ENCODE measurements at places on chromosomes 16 and 17.
A peak's percentile ranks its signal among the peaks of the same experiment; 100 is the strongest.

DNA sequence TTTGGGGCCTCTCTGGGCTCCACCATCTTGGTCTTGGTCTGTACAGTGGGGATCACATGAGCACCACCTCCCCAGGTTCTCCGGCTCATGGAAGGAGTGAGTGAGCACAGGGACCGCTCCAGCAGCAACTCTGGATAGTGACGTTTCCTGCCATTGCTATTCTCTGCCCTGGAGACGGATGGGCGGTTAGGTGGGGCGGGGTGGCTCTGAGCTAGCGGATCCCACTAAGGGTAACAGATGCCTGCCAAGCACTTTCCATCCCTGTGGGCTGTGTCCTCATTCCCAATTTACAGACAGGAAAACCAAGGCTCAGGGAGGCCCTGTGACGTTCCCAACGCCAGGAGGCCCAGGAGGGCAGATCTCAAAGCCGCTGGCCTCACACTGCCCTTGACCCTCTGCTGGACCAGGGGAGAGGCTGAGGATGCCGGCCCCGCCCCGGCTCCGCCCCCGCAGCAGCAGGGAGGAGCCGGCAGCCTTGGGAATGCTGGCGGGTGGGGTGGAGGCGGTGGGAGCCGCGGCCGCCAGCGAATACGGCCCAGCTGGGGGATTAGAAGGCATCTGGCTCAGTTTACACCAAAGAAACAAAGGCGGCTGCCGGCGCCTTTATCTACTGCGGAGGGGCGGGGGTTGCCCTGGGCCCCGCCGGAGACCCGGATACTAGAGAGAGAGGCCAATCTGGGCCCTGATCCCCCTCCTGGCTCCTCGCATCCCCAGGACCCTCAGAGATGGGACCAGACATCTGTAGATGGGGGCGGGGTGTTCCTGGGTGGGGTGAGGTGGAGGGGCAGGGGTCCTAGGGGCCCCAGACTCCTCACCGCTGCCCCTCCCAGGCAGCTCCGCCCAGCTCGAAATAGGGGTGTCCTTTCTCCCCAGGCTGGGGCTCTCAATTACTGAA, 122.3 kb upstream of the CIBAR2 start:
- H3K4me1 ChIP-seq, result peaks cover 41% of the 10 kb centered on the region

GRCh38 chr16:79845734-79846135, 245.2 kb upstream of the MAF start:
- no peaks in the 10 kb centered on the region for H3K36me3 ChIP-seq
- no peak for DNase-seq
- peaks cover 3% of the 10 kb centered on the region for H3K27me3 ChIP-seq
- H3K4me3 ChIP-seq, result no peak overlapping the region
- no peak overlapping the region for H3K27ac ChIP-seq
- H3K4me1 ChIP-seq, result peaks cover 2% of the 10 kb centered on the region

DNA sequence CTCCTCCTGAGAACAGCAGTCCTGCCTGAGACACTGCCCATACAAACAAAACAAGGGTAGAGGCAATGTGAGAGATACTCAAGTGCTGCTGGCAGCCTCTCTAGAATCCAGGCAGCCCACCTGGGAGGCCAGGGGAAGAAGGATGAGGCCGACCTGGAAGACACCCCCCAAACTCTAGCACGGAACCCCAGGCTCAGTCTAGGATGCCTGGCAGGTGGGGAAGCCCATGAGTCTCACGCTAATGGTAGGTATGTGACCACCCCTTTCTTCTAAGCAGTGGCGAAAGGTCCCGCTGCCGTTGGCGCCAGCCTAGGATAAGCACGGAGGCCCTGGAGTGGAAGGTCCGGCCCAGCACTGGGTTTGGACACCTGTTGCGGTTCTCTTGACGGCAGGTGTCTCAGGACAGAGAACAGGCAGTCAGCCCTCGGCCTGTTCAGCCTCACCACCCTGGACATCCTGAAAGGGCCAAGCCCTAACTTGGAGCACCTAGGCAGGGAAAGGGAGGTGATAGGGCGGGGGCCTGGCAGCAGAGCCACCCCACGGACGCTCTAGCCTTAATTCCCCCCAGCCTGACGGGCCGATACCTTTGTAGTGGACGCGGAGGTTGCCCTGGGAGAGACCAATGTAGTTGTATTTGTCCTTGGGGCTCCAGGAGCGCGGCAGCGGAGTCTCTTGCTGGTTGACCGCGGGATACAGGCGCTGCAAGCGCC, 487 bp downstream of the RANBP10 start:
- peaks cover 13% of the 10 kb centered on the region for H3K4me1 ChIP-seq
- peak; percentile 27 for DNase-seq
- peak overlapping the region; percentile 93 for H3K4me3 ChIP-seq
- H3K27me3 ChIP-seq, result peaks cover 3% of the 10 kb centered on the region

- peaks cover 6% of the 10 kb centered on the region for H3K4me1 ChIP-seq
- no peaks in the 10 kb centered on the region for H3K27me3 ChIP-seq
- peak overlapping the region; percentile 19 for H3K4me3 ChIP-seq
Measured at GRCh38 chr17:20823905-20824304, 218.9 kb downstream of the USP22 start.

GRCh38 chr17:28370744-28371103, 617 bp upstream of the VTN start:
- H3K27me3 ChIP-seq, result peaks cover 20% of the 10 kb centered on the region
- peaks cover 17% of the 10 kb centered on the region for H3K4me1 ChIP-seq
- no peak for DNase-seq

- H3K27me3 ChIP-seq, result peaks cover 10% of the 10 kb centered on the region
- H3K27ac ChIP-seq, result peak overlapping the region; percentile 59
- DNase-seq, result no peak
- H3K36me3 ChIP-seq, result no peaks in the 10 kb centered on the region
- H3K4me1 ChIP-seq, result peaks cover 10% of the 10 kb centered on the region
Measured at GRCh38 chr16:1154291-1154886, 1.5 kb downstream of the CACNA1H start.

- H3K27me3 ChIP-seq, result no peaks in the 10 kb centered on the region
- no peak for DNase-seq
- no peak overlapping the region for H3K4me3 ChIP-seq
- H3K4me1 ChIP-seq, result no peaks in the 10 kb centered on the region
- H3K36me3 ChIP-seq, result peaks cover 4% of the 10 kb centered on the region
Measured at GRCh38 chr16:25563700-25564099, 128.1 kb upstream of the HS3ST4 start.

DNA sequence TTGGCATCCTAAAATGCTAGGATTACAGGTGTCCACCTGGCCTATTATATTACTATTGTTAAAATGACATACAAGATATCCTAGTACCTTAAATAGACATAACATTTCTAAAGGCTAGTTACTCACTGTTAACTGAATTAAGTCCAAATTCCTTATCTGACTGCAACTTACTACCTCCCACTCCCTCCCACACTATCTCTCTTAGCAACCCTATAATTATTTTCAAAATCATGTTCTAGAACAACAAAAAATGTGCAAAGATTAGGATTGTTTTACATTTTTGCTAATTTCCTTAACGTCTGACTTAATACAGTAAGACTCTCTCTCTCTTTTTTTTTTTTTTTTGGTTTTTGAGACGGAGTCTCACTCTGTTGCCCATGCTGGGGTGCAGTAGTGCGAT, 2.2 kb upstream of the ATF7IP2 start:
- no peaks in the 10 kb centered on the region for H3K36me3 ChIP-seq
- DNase-seq, result no peak
- no peak overlapping the region for H3K27ac ChIP-seq
- H3K4me3 ChIP-seq, result no peak overlapping the region
- no peaks in the 10 kb centered on the region for H3K27me3 ChIP-seq

DNA sequence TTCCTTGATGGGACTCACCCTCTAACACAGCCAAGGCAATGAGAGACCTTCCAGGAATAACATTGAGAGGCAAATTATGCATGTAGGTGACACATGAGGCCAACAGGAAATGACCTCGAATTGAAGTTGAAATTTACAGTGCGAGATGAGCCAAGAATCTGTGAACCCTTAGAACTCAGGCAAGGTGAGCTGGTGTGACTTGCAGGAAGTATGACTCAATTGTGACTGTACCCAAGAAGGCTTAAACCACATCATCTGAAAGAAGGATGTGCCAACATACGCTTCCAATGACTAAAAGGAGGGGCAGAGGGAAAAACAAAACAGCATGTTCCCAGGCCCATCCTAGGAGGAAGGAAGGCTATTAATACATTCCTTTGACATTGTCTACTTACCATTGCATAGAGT, 44.8 kb downstream of the PITPNC1 start:
- H3K4me1 ChIP-seq, result no peaks in the 10 kb centered on the region
- H3K27me3 ChIP-seq, result peaks cover 6% of the 10 kb centered on the region
- DNase-seq, result no peak

GRCh38 chr16:3920206-3920605, 39.7 kb upstream of the CREBBP start:
- H3K4me1 ChIP-seq, result no peaks in the 10 kb centered on the region
- H3K36me3 ChIP-seq, result peaks cover 20% of the 10 kb centered on the region
- DNase-seq, result no peak

- no peak for DNase-seq
- H3K27me3 ChIP-seq, result peaks cover 14% of the 10 kb centered on the region
- H3K4me3 ChIP-seq, result peak overlapping the region; percentile 4
- H3K36me3 ChIP-seq, result no peaks in the 10 kb centered on the region
- peak overlapping the region; percentile 30 for H3K27ac ChIP-seq
- peaks cover 9% of the 10 kb centered on the region for H3K4me1 ChIP-seq
Measured at GRCh38 chr17:50288306-50288705, 14.0 kb downstream of the TMEM92 start.

DNA sequence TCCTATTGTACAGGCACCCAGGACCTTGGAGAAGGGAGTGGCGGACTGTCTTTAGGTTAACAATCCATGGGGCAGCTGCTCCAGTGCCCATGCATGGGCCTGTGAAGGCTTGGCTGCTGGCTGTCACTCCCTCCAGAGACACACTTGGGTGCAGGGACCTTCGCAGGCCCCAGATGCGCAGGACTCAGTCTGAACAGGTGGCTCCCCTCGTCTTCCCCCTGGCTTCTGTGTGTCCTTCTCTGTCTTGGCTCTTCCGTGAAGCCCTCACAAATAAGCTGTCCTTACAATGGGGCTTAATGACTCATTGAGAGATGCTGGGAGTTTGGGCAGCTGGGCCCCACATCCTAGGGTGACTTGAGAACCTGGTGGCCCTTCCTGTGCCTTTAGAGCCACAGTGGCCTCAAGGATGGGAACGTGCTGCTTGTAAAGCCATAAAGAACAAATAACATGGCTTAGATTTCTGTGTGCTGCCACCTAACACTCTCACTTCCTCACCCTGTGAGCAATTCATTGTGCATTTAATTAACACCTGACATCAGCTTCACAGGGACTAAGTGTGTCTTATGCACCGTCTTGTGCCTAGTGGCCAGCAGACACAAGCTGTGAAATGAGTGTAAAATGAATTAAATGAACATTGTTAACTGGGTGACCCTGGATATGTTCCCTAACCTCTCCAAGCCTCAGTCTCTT, 340.7 kb downstream of the SNX29 start:
- peaks cover 13% of the 10 kb centered on the region for H3K4me1 ChIP-seq
- no peaks in the 10 kb centered on the region for H3K36me3 ChIP-seq
- H3K4me3 ChIP-seq, result no peak overlapping the region
- no peak overlapping the region for H3K27ac ChIP-seq

- H3K36me3 ChIP-seq, result no peaks in the 10 kb centered on the region
- peaks cover 21% of the 10 kb centered on the region for H3K4me1 ChIP-seq
- H3K27me3 ChIP-seq, result peaks cover 3% of the 10 kb centered on the region
Measured at GRCh38 chr17:46136820-46137219, 56.4 kb downstream of the KANSL1 start.

DNA sequence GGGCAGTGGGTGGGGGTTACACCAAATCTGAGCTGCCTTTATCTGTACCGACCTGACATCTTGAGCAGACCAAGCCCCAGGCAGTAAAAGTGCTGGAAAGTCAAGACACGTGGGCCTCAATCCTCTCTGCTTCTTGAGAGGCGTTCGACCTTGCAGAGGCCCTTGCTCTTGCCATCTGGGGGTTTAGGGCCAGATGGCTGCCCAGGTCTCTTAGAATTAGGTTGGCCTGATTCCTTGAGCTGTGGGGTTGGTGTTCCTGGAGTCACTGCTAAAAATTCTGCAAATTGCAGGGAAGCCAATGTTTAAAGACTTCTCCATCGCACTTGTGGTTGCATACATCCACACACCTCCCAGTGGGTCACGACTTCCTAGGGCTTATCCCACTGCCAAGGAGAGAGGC, 238.2 kb upstream of the ASIC2 start:
- no peak overlapping the region for H3K4me3 ChIP-seq
- peaks cover 4% of the 10 kb centered on the region for H3K36me3 ChIP-seq
- no peak for DNase-seq

DNA sequence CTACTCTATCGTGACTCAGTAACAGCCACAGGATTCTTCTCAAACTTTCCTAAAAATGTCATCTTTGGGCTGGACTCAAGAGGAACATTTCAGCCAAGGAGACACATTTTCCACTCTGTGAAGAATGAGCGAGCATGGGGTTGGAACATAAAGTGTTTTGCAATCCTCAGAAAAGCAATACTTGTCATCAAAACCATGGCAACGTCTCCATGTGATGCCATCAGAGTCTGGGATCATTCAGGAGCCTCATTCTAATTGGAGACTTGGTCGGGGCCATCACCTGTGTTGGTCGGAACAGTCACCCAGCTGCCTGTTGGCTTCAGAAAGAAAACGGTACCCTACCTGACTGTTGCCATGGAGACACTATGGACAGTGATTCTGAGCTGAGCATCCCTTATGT, 25.5 kb downstream of the MYOCD start:
- H3K4me3 ChIP-seq, result no peak overlapping the region
- no peaks in the 10 kb centered on the region for H3K27me3 ChIP-seq
- DNase-seq, result no peak
- H3K36me3 ChIP-seq, result no peaks in the 10 kb centered on the region
- H3K27ac ChIP-seq, result no peak overlapping the region

DNA sequence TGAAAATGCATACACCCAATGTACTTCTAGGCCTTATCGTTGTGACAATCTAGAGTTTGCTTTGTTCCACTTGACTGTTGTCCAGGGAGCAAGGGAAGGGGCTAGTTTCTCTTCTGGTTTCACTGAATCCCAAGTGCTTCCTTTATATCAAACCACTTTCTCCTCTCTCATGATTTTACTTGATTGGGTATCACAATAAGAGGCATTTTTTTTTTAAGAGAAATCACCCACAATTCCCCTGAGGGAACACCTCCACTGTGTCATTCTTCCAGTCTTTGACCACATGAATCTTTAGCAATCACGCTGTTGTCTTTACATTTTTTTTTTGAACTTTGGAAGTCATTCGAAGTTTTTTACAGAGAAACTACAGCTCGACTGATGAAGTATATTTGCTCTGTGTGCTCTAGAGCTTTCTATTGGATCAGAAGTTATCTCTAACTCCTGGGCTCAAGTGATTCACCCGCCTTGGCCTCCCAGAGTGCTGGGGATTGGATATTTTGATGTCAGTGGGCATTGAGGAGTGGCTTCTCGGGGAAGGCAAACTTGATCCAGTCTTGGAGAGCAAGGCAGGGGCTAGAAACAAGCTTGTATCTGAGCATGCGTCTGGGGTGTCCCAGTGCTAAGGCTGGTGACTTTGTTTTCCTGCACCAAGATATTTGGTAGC, 3.0 kb downstream of the CDH1 start:
- no peak for DNase-seq
- H3K4me3 ChIP-seq, result no peak overlapping the region
- H3K4me1 ChIP-seq, result peaks cover 2% of the 10 kb centered on the region
- peaks cover 9% of the 10 kb centered on the region for H3K27me3 ChIP-seq
- H3K36me3 ChIP-seq, result no peaks in the 10 kb centered on the region
